ENCODE measurements at places on chromosomes 5 and 9. TPM values are rescaled to one million over a fixed set of nuclear protein-coding genes. Genes with fewer than 3 reads are reported as not detected.

JADE2 gene
- 10.0 TPM for total RNA-seq

NME5 gene
- total RNA-seq, result 0.65 TPM

KCNN2 gene
- total RNA-seq, result 1.3 TPM

FRRS1L gene
- 0.04 TPM for total RNA-seq

SPINK13 gene
- total RNA-seq, result not detected

CNTLN gene
- 1.8 TPM for total RNA-seq

ZFP37 gene
- total RNA-seq, result 1.4 TPM

DNA sequence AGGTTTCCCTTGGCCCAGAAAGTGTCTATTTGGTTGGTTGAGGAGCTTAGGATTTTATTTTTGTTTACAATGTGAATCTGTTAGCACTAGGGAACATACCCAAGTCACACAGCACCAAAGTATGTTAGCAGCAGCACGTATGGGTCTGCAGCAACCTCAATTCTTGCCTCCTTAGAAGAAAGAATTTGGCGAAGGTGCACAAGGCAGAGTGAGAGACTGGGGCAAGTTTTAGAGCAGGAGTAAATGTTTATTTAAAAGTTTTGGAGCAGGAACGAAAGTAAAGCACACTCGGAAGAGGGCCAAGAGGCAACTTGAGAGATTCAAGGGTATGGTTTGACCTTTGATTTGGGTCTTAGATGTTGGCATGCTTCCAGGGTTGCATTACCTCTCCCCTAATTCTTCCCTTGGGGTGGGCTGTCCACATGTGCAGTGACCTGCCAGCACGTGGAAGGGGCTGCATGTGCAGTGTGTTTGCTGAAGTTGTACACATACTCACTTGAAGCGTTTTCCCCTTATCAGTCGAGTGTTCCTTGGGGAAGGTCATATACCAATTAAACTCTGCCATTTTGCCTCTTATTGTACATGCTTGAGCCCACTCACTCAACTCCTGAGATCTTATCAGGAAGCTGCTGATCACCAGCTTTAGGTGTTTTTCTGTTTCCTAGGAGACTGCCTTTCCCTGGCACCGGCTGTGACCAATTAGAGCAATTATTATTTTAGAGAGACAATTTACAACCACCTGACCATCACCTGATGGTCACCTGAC is 64.9 kb upstream of the SHC3 start:
- DNase-seq, result no peak

GRCh38 chr5:5521478-5521877 is 99.0 kb downstream of the ICE1 start:
- no peak for DNase-seq

DNA sequence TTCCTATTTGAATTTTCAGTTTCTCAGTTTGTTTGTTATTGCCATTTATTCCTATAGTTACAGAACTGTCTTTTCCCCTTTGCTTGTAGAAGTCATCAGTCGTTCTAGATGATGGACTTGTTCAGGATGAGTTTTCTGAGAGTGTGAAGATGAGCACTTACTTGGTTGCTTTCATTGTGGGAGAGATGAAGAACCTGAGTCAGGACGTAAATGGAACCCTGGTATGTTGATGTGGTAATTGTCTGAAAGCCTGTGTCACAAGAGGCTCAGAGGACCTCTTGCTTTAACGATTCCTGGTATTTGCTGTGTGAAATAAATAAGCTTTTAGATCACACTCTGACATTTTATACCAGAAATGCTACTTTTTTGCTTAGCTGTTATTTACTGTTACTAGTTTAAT is 50.6 kb downstream of the LNPEP start:
- no peak for DNase-seq

GRCh38 chr5:68288707-68289134 is 73.2 kb downstream of the PIK3R1 start:
- DNase-seq, result peak; percentile 51

DNA sequence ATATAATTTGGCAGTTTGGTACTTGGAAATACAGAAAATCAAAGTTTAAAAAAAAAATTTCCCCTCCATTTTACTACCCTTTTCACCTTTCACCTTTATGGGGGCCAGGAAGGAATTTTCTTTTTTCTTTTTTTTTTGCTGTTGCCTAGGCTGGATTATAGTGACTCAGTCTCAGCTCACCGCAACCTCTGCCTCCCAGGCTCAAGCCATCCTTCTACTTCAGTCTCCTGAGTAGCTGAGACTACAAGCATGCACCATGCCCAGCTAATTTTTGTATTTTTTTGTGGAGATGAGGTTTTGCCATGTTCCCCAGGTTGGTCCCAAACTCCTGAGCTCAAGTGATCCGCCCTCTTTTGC is 9.1 kb downstream of the CHMP5 start:
- DNase-seq, result no peak

DNA sequence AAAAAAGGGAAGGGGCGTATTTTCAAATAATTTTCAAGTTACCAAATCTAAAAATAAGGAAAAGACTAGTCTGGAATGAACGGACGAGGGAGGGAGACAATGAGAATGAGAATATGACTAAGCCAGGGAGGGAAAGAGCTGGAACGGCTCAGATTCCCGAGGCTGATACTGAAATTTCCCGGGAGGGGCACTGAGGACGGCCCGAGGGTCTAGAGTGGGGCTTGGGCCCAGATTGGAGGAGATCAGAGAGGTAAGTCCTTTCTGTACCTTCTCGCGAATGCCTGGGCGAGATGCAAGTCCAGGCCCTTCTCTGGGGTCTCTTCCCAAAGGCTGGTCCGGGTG is 3.4 kb upstream of the CCIN start:
- DNase-seq, result no peak

DNA sequence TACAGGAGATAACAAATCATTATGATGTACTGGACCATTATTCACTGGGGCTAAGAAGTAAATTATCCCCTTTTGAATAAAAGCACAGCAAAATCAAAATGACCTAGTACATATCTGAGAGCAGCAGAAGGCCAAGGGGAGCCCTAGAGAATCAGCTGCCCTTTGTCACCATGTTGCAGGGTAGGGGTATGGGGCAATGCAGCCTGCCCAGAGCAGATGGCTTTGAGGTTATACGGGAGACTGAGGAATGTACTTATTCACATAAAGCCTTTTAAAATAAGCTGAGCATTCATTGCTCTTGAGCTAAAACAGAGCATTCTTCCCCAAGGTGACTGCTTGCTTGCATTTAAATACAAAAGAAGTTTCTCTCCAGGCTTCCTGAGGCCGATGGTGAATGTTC is 2.6 kb upstream of the TNFAIP8 start:
- no peak for DNase-seq

GRCh38 chr5:31193591-31194467 is at the start of gene CDH6:
Gene CDH6 (plus strand): TSS chr5:31193686. CDS start chr5:31267474, 73,788 bp downstream.
- DNase-seq, result no peak

- DNase-seq, result no peak
These were observed 37.8 kb downstream of the OXCT1 start for GRCh38 chr5:41832430-41832829.

DNA sequence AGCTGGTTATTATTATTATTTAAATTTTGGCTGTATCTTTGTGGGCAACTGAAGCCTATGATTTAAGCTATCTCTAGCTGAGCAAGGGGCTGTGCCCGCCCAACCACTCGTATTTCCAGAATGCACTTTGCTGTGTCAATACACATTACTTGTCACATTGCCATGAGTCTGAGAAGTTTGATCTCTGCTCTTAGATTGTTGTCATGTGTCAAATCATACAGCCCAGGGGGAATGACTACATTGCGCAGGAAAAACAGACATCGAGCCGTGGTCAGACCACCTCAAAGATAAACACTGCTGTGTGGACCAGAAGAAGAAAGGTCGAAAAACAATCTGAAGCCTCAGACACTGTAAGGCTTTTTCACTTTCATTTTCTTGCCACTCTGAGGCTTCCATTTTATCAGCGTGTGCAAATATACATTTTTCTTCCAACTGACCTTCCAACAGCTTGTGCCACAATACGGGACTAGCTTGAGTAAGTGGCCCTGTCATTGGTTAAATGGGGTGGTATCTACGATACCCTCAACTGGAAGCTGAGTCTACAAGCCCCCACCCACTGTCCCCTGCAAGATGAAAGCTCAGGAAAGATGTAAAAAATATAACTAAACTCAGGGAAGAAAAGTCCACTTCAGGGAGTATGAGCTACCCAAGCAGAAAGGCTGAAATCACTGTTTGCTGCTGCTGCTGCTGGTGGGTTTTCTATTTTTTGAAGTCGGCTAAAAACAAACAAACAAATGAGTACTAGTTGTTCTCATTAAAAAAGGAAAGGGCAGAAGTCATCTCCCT is 603.0 kb downstream of the BNC2 start:
- no peak for DNase-seq

DNA sequence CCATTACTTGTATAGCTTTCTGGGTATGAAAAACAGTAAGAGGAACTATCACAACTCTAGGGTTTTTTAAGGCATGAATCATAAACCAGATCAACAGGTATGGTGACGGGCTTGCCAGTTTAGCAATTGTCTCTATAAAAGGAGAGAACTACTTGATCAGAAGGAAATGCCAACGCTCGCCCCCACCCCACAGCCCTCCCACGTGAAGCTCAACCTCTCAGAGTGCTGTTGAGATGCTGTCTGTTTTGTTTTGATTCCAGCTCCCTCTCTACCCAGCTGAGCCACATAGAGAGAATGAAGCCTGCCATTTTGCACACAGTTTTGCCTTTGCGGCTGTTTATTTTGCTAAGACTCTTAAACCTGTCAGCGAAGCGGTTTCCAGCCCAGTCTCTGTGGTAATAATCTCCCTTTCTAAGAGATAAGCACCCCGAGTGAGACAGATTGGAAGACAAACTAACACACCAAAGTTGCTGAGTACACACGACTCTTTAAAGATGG is 257.9 kb upstream of the ANKRD55 start:
- no peak for DNase-seq

Data from psoas muscle (tissue), 8 donors.